ENCODE measurements at places on chromosomes 1 and 21. TPM values are rescaled to one million over a fixed set of nuclear protein-coding genes. Genes with fewer than 3 reads are reported as not detected.

The SYTL1 gene
- total RNA-seq: 26.1 TPM

The CASQ1 gene
- not detected for total RNA-seq

The USH2A gene
- not detected for total RNA-seq

The SLC25A33 gene
- total RNA-seq: 4.4 TPM

The FAM72D gene
- total RNA-seq: 25.9 TPM

The OR2T11 gene
- total RNA-seq: not detected

The TIE1 gene
- total RNA-seq: not detected

The TNFRSF14 gene
- 145 TPM for total RNA-seq

The CGN gene
- 0.67 TPM for total RNA-seq

The OXCT2 gene
- 0.49 TPM for total RNA-seq

The AADACL4 gene
- not detected for total RNA-seq

The ITPKB gene
- total RNA-seq: 31.9 TPM

The CRNN gene
- total RNA-seq: not detected

The GJC2 gene
- total RNA-seq: 0.64 TPM

The UQCRH gene
- 258 TPM for total RNA-seq

The IQCC gene
- 4.4 TPM for total RNA-seq

The CTH gene
- 25.3 TPM for total RNA-seq

The KAZN gene
- total RNA-seq: 0.89 TPM

The MNDA gene
- total RNA-seq: not detected

The ATAD3C gene
- total RNA-seq: 0.30 TPM

The SLFNL1 gene
- total RNA-seq: 0.14 TPM

The HHAT gene
- 0.84 TPM for total RNA-seq

The GUCA2B gene
- not detected for total RNA-seq

The MYCL gene
- 0.16 TPM for total RNA-seq

The SPATA45 gene
- not detected for total RNA-seq

The GTF2B gene
- 34.3 TPM for total RNA-seq

The SPOCD1 gene
- total RNA-seq: 0.79 TPM

The MX2 gene
- total RNA-seq: 30.7 TPM

The EDN2 gene
- total RNA-seq: not detected

The CD53 gene
- 238 TPM for total RNA-seq

The RPE65 gene
- not detected for total RNA-seq

The C2CD4D gene
- total RNA-seq: 2.1 TPM

The PRDM16 gene
- total RNA-seq: not detected

The SPRR2G gene
- total RNA-seq: not detected

The COG2 gene
- total RNA-seq: 32.0 TPM

The KCND3 gene
- not detected for total RNA-seq

The HENMT1 gene
- 20.6 TPM for total RNA-seq

The MMP23B gene
- total RNA-seq: 1.2 TPM

Data from activated CD4-positive, alpha-beta T cell treated with anti-CD3 and anti-CD28 coated beads for 36 hours (primary cell).